Heart left ventricle (tissue), 16 donors: ENCODE measurements at places on chromosomes 12 and 14. TPM values are rescaled to one million over a fixed set of nuclear protein-coding genes. Genes with fewer than 3 reads are reported as not detected.

EPYC gene
- not detected for total RNA-seq

LIN52 gene
- total RNA-seq, result 8.9 TPM

MSI1 gene
- total RNA-seq, result 5.4 TPM

DNA sequence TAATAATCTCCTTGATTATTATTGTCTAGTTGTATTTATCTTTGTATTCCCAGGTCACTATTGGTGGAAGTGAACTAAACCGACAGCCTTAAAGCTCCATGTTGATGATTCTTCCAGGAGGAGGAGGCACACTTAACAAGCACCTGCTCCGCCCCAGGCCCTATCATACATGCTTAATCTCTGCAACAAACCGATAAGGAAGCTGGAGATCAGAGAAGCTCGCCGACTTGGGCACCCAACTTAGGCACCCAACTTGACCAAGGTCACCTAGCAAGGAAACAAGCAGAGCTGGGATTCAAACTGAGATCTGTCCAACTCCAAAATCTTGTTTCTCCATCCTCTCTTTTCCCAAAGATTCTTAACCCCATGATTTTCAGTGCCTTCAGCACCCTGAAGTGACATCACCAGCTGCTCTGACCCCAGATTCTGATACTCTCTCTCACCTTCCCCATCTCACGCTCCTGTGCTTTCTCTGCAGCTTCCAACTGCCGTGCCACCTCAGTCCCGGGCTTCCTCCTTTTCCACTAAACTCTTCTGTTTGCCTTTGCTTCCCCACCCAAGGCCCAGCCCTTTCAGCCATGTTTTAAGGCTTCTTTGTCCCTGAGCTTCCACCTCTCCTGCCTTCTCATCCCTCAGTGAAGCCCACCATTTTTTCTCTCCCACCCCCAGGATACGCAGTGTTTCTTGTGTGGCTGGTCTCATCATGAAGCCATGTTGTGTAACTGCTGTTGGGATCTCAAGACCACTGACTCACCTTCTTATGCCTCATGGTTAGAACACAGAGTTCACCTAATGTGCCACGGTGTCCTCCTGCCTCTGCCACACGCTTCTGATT, 6.6 kb upstream of the KRT18 start:
- no peak for DNase-seq

- DNase-seq, result no peak
Measured at GRCh38 chr12:27462851-27463250, 16.3 kb downstream of the SMCO2 start.
